Glutamatergic neuron (in vitro differentiated cells): ENCODE measurements at places on chromosomes 6 and 20. TPM values are rescaled to one million over a fixed set of nuclear protein-coding genes. Genes with fewer than 3 reads are reported as not detected.

The MACROD2 gene
- 8.7 TPM for total RNA-seq

The OR2B6 gene
- total RNA-seq = not detected

The SLC29A1 gene
- total RNA-seq = 20.0 TPM

The CLDN20 gene
- total RNA-seq = not detected

The SLC44A4 gene
- total RNA-seq = not detected

The NFATC2 gene
- total RNA-seq = not detected

The PROKR2 gene
- 0.86 TPM for total RNA-seq

DNA sequence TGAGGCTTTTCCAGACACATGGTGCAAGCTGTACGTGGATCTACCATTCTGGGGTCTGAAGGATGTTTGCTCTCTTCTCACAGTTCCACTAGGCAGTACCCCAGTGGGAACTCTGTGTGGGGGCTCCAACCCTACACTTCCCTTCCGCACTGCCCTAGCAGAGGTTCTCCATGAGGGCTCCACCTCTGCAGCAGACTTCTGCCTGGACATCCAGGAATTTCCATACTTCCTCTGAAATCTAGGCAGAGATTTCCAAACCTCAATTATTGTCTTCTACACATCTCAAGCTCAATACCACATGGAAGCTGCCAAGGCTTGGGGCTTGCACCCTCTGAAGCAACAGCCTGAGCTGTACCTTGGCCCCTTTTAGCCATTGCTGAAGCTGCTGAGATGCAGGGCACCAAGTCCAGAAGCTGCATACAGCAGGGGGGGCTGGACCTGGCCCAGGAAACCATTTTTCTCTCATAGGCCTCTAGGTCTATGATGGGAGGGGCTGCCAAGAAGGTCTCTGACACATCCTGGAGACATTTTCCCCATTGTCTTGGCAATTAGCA is 11.6 kb downstream of the PDSS2 start:
- no peak for DNase-seq

GRCh38 chr6:47650553-47651432 is 47.6 kb upstream of the ADGRF4 start:
- no peak for DNase-seq

GRCh38 chr6:35328108-35328723 is 14.1 kb upstream of the PPARD start:
- DNase-seq = no peak

- DNase-seq = no peak
These were observed 190.7 kb downstream of the ARID1B start for GRCh38 chr6:156967852-156968251.

- DNase-seq = no peak
These were observed 4.3 kb downstream of the UST start for GRCh38 chr6:148750838-148751792.

- DNase-seq = no peak
These were observed 34.2 kb downstream of the RBM38 start for GRCh38 chr20:57425150-57426013.
